RWPE2 (cell line): ENCODE measurements at places on chromosomes 7 and 10.

DNA sequence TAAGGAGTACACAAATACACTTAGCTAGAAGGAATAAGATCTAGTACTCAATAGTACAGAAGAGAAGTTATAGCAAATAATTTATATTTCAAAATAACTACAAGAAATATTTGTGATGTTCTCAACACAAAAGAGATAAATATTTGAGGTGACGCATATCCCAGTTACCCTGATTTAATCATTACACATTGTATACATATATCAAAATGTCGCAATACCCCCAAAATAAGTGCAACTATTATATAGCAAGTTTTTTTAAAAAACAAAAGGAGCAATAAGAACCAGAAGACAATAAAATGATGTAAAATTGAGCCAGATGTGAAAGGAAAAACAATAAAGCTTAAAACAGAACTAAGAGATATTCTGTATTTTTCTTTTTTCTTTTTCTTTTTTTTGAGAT is 59.3 kb upstream of the KIAA1217 start:
- DNase-seq = no peak

GRCh38 chr7:50278120-50278519 is 26.4 kb upstream of the IKZF1 start:
- DNase-seq = no peak

DNA sequence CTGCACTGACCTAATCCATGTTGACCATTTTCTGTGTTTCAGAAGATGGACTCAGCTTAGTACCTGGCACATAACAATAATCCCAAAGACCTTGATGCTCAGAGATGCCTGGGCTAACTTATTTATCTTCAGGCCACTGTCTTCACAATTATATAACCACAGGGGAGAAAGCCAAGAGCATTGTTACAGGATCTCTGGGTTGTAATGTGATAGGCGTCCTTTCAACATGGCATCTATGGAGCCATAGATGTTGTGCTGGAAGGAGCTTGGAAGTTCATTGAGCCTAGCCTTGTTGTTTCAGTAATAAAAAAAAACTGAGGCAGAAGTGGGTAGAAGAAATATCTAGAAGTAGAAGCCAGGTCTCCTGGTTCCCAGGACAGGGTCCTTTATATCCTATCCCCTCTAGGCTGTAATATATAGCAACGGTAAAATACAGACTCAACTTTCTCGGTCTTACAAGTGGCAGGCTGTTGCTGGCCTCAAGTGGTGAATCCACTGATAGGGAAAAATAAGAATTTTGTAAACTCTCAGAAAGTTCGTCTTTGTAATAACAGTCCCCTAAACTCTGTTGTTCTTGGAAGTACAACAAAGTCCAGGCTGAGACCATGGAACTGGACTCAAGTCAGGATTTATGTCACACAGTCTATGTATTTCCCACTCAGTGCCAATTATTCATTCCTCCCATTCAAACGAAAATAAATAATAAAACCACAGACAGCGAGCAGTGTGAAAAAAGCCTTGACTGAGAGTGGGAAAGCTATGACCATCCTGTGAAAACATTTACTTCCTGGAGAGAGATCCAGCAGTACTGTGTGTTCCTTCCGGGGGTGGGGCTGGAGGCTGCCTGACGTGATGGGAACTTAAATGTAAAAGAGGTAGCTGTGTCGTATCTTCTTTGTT is 277.6 kb downstream of the REEP3 start:
- DNase-seq = no peak

- DNase-seq = no peak
These were observed 276.8 kb upstream of the AKR1E2 start for GRCh38 chr10:4549139-4549653.

- no peak for DNase-seq
These were observed 398.6 kb upstream of the AUTS2 start for GRCh38 chr7:69199661-69200060.

DNA sequence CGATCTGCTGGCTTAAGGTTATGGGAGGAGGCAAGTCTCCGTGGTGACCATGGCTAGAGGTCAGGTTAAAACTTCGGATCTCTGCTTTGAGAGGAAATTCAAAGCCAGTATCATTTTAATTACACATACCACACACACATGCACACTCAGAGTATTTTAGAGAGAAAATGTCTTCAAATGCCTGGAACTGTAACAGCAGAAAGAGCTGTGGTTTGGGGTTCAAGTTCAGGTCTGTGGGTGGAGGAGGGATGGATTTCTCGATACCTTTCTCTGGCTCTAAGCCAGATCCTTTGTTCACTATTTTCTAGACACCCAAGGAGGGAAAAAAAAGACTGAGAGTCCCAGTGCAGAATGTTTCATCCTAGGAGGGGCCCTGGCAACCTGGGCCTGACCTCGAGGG is 32.5 kb downstream of the ARL3 start:
- no peak for DNase-seq

DNA sequence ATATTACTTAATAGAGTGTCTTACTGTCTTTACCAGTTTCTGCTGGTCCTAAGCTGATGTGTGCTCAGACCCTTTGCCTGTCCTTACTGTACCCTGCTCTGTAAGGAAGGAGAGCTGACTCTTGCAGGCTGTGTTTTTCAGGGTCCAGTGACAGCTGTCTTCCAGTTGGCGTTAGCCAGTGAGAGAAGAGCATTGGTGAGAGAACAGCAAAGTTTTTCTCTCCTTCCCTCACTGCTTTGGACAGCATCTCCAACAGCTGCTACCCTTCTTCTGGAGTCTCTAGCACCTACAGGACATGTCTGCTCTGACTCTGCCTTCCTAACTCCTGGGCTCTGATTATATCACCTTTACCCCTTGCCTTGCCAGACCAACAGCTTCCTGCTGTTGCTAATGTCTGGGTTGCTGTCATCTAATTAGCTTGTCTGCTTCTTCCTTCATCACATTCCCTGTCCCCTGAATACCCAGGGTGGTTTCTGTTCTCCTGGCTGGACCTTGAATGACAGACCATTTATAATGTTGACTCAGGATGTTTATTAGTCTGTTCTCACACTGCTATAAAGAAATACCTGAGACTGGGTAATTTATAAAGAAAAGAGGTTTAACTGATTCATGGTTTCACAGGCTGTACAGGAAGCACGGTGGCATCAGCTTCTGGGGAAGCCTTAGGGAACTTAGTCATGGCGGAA is 23.5 kb upstream of the PANK1 start:
- DNase-seq = no peak

- no peak for DNase-seq
These were observed 145.6 kb downstream of the DOCK4 start for GRCh38 chr7:112060625-112061024.

DNA sequence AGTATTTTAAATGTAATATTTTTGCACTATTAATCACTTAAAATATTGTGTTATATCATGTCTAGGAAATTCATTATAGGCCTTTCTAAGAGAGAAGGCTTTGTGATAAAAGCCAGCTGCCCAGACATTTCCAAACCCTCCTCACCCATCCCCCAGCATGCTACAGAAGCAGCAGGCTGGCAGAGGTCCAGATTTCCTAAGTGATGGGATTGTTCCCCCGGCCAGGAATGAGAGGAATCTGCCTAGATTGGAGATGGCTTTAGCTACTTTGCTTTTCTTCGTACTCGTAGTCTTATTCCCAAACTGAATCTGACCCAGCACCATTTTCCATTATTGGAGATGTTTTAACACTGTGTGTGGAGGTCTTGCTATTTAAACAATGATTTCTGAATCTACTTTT is 29.4 kb downstream of the CDK14 start:
- peak; percentile 76 for DNase-seq

DNA sequence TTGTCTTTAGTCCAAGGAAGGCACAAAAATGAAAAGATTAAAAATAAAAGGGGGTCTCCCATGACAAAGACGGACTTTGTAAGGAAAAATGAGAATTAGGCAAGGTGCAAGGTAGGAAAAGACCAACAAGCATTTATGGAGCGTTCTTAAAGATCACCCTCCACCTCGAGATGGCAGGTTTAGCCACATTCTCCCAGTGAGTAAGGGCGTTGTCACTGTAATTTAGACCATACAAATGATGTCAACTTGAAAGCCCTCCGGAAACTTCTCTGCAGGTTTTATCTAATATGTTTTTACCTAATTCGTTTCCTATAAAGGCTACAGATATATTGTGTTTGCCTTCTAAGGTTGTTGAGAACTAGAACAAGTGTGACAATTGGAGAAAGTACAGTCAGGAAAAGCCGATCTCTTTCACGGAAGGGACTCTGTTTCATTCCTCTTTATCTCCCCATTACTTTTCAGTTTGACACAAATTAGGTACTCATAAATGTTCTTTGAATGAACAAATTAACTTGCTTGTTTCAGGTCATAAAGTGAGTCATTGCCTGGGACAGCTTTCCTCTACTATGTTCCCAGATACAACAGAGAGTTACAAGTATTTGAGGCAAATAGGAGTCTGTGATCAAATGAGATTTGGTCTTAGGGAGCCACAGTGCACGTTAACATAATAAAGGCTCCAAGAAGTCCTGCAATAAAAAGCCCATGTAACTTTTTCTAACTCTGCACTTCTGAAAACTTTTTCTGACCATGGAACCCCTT is 102.6 kb upstream of the HABP2 start:
- no peak for DNase-seq

GRCh38 chr7:151210087-151210854 is at the start of gene H2BK1:
Gene H2BK1 (minus strand): TSS chr7:151210488. CDS start chr7:151210318, 170 bp downstream.
- DNase-seq = peak; percentile 36

GRCh38 chr10:131425752-131426533 is 114.4 kb upstream of the TCERG1L start:
- no peak for DNase-seq

DNA sequence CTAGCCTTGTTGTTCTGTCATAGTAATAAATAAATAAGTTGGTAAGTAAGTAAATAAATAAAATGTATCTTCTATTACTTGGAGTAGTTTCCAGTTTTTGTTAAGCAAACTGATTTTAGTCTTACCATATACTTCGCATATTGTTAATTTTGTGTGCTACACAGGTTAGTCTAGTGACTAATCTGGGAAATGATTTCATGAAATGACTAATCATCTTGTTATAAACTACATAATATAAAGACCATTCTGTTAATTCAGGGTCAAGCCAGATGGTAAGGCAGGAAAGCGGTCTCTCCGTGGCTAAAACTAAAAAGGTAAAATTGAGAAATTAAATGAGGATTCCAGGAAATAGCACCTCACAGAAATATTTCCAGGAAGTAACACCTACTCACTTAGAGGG is 58.5 kb upstream of the FOXP2 start:
- DNase-seq = no peak

GRCh38 chr10:5259132-5259951 is 62.7 kb downstream of the AKR1C4 start:
- no peak for DNase-seq

DNA sequence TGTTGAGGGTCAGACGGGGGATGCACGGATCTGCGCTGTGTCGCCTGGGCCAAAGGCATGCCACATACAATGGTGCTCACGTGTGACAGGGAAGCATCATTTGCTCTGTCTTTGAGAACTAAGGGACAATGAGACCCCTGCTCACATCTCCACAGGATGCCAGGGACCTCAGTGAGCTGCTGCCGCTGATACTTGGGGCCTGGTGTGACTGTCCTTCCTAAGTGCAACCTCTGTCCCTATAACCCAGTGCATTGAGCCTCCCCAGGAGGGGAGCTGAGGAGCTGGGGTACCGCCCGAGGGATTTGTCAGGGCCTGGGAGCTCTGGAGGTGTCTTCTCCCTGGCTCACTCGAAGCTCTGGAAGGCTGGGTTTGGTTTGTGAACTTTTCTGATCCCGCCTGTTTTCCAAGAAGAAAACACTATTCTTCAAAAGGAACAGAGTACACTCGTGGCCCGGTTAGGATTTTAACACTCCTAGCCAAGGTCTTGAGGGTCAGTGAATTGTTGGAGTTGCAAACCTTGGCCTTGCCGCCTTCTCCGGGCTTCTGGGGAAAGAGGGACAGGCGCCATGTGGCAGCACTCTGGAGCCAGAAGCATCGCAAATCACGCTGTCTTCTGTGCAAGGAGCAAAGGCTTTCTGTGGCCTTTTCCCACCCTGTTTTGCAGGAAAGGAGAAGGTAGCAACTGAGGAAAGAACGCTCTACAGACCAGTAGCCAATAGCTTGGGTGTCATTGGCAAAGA is 26.2 kb upstream of the CTBP2 start:
- no peak for DNase-seq

DNA sequence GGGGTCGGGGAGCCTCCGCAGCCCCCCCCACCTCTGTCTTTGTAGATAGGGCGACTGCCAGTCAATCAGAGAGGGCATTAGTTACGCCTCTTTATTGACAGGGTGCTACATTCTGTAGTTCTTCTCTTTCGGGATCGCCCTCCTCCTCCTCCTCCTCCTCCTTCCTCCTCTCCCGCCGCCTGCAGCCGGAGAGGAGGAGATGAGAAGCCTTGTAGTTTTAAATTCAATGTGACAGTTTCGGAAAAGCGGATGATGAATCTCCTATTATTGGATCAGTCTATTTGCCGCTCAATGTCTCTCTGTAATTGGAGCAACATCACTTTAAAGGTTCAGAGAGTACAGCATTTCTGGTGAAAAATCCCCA is 587 bp upstream of the UNCX start:
- no peak for DNase-seq

- DNase-seq = peak; percentile 96
These were observed 81.1 kb downstream of the ZMIZ1 start for GRCh38 chr10:79149662-79150443.

DNA sequence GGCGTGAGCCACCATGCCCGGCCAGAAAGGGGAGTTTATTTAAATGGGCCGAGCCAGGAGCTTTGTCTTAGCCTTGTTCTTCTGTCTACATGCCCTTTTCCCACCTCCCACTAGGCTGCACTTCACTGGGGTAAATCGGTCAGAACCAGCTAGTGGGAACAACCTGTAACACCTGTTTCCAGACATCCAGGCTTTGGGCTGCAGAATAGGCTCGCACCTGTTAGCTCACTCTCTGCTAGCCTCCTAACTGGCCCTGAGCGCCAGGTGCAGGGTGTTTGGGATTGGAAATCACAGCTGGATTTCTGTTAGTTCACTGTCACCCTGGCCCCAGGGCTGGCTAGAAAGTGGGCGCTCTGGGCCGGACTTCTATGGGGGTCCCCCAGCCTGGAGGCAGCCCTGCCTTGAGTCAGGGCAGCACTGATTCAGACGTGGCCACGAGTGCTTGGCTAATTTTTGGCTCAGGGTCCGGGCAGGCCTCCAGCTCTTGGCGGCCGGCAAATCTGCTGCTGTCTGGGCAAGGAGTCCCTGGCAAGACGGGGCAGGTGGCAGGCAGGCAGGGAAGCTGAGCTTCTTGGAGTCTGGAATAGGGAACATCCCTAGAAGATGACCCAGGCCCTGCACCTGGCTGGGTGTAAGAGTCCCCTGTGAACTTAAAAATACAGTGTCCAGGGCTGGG is 48.6 kb downstream of the GTF2IRD1 start:
- DNase-seq = no peak

DNA sequence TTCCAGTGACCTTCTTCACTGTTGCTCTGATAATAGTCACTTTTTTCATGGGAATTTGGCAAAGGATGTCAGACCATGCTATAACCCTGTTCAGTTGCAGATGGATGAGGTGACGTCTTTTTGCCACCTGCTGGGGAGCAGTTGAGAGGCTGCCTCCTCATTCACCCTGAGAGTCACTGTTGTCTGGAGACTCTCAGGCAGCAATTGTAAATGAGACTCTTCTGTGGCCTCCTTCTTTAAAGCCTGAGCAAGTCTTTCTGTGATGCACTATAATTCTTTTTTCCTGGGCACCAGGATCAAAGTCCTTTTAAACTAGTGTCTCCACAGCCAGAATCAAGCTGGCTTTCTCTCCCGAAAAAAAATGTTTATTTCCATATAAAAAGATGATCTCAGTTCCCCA is 345.1 kb downstream of the ARL4A start:
- no peak for DNase-seq
